Placental epithelial cell (primary cell): ENCODE measurements at places on chromosomes 11 and 22. TPM values are rescaled to one million over a fixed set of nuclear protein-coding genes. Genes with fewer than 3 reads are reported as not detected.

Gene C11orf52
- 2.7 and 8.1 TPM in 2 replicates for total RNA-seq

Gene PCNX3
- total RNA-seq = 28.3 and 47.3 TPM in 2 replicates

Gene IFITM10
- 0.79 TPM in 1 of 2 replicates, not detected in the other for total RNA-seq

Gene KRTAP5-7
- total RNA-seq = under 0.01 TPM in 1 of 2 replicates, not detected in the other

Gene KCNE3
- 0.22 and 0.79 TPM in 2 replicates for total RNA-seq

Gene VPREB1
- not detected in 2 replicates for total RNA-seq

Gene MAPK1
- 27.5 and 110 TPM in 2 replicates for total RNA-seq

Gene VSIG10L2
- not detected in 2 replicates for total RNA-seq

Gene RFPL1
- total RNA-seq = not detected in 2 replicates

Gene NRGN
- 0.11 TPM in 1 of 2 replicates, not detected in the other for total RNA-seq

Gene KCNK7
- total RNA-seq = 0.54 TPM in 1 of 2 replicates, not detected in the other

Gene RBM7
- 46.3 and 52.6 TPM in 2 replicates for total RNA-seq

Gene TNNT3
- total RNA-seq = 10.1 and 62.4 TPM in 2 replicates

Gene KIF18A
- total RNA-seq = 3.1 and 4.0 TPM in 2 replicates

Gene SMC1B
- under 0.01 TPM in 1 of 2 replicates, not detected in the other for total RNA-seq

Gene OR8D1
- not detected in 2 replicates for total RNA-seq

Gene PRG3
- not detected in 2 replicates for total RNA-seq

Gene SLC22A9
- not detected in 2 replicates for total RNA-seq

Gene GRAMD1B
- 0.79 and 1.2 TPM in 2 replicates for total RNA-seq

Gene OAF
- total RNA-seq = 3.1 and 9.9 TPM in 2 replicates

Gene SNX32
- 1.1 and 5.5 TPM in 2 replicates for total RNA-seq

Gene CD151
- total RNA-seq = 185 and 598 TPM in 2 replicates

Gene PDGFB
- total RNA-seq = 26.5 and 33.0 TPM in 2 replicates

Gene ACP2
- 38.4 and 54.6 TPM in 2 replicates for total RNA-seq

Gene P4HA3
- under 0.01 and 1.1 TPM in 2 replicates for total RNA-seq

Gene ARL2
- total RNA-seq = 89.9 and 96.4 TPM in 2 replicates

Gene P2RX6
- not detected in 2 replicates for total RNA-seq

Gene PLAAT2
- 2.7 and 4.7 TPM in 2 replicates for total RNA-seq

Gene CNGA4
- 0.39 TPM in 1 of 2 replicates, not detected in the other for total RNA-seq

Gene MRGPRE
- total RNA-seq = 0.87 TPM in 1 of 2 replicates, not detected in the other

Gene SLC15A3
- 2.7 and 8.2 TPM in 2 replicates for total RNA-seq

Gene KMT2A
- total RNA-seq = 50.6 and 58.0 TPM in 2 replicates

Gene PATE2
- total RNA-seq = not detected in 2 replicates

Gene PRSS23
- 249 and 620 TPM in 2 replicates for total RNA-seq

Gene PLAAT5
- 5.9 and 6.1 TPM in 2 replicates for total RNA-seq

Gene OR4C6
- not detected in 2 replicates for total RNA-seq
